Vagina (tissue), 2 donors: ENCODE measurements at places on chromosomes 16 and 17.

- DNase-seq, result no peak
These were observed 647 bp downstream of the FBXL20 start for GRCh38 chr17:39400547-39401411.

DNA sequence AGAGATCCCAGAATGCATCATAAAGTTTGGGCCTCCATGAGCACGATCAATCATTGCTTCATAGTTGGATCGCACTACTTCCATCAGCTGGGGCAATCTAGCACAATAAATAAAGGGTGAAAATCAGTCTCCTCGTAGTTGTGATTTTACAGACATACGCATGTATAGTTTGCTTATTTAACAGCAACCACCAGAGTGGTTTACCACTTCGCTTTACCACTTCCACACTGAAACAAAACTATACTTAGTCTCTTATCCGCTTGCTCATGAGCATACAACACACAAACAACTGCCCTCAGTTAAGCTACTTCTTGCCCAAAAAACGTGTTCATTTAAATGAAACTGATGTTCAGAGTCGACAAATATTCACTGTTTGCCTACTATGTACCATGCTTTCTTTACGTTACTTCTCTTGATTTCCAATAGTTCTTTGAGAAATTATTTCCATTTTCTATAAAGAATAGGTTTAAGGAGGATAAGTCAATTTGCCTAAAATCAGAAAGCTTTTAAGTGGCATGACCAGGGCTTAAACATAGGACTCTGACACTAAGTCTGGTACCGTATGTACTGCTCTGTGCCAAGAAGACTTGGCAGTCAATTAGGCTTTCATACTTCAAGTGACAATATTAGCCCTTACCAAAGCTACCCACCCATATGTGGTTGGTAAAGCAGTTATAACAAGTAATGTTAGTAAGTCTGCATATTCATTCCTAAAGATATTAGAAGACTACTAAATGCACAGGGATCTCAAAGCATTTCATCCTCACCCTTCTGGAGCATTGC is 22.0 kb downstream of the SETD6 start:
- DNase-seq, result no peak

DNA sequence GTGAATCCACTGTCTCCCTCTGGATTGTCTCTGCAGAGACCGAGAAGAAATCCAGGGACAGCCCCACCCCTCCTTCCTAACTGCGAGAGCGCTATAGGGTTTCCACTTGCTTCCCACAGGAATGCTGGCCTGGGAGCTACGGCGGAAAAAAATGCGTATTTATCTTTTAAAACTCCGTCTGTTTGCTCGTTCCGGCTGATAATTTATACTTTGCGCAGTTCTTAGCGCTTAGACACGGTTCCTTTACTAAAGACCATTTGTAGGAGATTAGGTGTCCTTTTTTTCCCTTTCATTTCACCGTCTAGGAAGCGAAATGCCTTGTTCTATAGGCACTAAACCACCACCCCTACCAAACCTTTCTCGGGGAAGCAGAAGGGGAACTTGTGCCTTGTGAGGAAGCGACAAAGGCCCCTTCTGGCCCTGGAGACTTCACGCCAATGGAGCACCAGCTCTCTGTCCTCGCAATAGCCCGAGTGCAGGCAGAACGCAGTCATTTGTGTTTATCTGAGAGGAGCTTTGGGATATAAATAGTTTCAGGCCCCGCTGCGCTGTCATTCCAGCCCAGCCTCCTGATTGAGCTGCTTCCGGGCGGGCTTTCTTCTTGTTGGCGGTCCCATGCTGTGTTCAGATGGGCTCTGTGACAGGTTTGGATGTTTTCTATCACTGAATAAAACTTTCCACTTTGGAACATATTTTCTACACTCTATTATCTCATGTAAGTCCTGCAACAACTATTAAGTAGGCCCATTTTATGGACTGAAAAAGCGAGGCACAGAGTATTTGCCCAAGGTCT is 791 bp upstream of the SUPT4H1 start:
- no peak for DNase-seq

DNA sequence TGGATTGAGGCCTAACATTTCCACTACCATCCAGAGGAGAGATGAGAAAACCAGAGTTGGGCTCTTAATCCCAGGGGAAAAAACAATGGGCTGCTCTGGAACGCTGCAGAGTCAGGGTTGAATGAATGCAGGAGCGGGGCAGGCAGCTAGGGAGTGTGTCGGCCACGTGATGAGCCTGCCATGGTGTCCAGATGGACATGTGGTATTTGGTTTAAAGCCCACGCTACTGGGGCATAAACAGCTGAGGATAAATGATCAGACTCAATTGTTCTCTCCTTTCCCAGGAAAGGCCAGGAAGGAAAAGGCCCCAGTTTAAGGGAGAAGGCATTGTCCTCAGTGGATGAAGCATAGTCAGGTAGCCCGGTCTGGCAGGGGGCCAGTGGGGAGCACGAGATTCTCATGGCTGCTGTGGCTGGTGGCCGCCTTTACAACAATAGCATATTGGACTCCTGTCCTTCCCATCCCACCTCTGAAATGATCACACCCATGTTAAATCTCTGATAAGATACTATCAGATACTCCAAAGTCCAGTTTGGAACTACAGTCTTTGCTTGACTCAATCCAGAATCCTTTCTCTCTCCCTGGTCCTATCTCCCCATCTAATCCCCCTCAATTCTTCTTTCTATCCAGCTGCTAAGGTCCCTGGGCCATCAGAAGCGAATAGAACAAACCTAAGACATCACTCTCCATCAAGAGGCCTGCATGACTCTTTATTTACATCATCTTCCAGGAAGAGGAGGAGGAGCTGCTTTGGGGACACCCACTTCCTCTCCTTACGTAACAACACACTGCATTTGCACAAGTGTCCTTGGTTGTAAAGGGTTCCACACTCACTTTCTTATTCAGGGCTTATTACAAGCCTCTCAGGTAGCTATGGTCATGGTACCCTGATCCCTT is 20.4 kb downstream of the CA4 start:
- no peak for DNase-seq

DNA sequence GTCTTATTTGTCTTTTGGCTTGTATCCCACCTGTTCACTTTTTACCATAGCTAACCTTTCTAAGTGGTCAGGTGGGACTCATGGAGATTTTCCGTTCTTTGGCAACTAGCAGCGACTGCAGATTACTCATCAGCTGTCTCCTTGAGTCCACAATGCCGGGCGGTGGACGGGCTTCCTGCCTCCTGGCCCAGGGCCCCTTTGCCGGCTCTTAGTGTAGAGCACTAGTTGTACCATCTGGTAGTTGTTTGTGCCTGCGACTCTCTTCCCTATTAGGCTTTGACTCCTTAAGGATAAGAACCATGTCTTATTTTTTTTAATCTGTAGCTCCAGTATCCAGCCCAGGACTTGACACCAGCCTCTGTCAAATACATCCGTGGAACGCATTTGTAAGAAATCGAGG is 399.9 kb downstream of the WWOX start:
- no peak for DNase-seq

GRCh38 chr16:84088695-84089395 is 27.9 kb downstream of the MBTPS1 start:
- DNase-seq, result no peak

DNA sequence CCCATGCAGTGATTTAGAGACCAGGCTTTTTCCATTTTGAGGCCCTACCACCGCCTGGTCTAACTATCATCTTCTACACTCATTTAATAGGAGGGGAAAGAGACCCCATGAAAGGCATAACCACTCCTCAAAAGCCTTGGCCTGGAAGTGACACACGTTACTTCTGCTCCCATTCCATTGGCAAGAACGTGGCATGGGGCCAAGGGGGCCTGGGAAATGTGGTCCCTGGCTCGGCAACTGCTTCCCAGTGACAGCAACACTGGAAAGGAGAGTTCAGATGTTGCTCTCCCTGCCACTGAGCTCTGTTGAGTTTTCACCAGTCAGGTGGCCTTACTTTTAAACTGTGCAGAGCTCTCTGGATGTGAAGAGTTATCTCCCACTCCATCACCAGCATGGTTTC is 45.2 kb upstream of the MAP3K14 start:
- DNase-seq, result no peak

DNA sequence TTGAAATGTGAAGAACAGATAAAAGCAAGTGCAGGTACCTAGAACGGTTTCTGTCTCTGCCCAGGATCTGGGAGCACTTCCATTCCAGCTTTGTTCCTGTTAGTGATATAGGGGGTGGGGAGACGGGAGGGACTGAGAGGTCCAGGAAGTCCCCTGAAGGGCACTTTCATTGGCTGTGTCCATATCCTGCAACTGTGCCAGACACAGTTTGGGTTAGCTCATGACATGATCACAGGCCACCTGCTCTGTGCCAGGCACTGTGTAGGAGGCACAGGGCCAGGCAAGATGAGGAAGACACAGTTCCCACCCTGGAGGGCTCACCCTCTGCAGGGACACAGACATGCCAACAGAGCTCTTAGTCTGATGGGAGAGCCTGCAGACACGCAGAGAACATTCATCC is 7.9 kb downstream of the CBLN1 start:
- DNase-seq, result peak; percentile 58

GRCh38 chr17:41483531-41483930 is 2.6 kb upstream of the KRT35 start:
- no peak for DNase-seq

GRCh38 chr17:41010441-41010840 is 1.5 kb upstream of the KRTAP3-1 start:
- no peak for DNase-seq

DNA sequence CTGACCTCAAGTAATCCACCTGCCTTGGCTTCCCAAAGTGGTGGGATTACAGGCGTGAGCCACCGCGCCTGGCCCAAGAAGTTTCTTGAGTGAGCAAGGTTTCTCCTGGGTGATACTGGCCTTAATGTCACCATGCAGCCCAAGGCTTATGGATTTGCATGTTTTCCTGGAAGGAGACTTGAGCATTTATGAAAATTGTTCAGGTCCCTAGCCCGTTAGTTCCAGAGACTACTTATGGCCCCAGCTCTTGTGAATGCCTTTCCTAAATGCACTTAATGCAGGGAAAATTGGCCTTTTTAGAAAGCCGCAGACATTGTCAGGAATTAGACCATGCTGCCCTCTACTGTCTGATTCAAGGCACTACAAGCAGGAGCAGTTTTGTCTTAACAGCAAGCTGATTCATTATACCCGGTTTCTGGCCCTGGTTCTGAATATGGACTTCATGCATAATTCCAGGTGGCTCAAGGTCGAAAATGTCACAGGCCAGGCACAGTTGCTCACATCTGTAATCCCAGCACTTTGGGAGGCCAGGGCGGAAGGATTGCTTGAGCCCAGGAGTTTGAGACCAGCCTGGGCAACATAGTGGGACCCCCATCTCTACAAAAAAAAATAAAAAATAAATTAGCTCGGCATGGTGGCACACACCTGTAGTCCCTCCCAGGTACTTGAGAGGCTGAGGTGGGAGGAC is 91.3 kb downstream of the SNX29 start:
- no peak for DNase-seq

DNA sequence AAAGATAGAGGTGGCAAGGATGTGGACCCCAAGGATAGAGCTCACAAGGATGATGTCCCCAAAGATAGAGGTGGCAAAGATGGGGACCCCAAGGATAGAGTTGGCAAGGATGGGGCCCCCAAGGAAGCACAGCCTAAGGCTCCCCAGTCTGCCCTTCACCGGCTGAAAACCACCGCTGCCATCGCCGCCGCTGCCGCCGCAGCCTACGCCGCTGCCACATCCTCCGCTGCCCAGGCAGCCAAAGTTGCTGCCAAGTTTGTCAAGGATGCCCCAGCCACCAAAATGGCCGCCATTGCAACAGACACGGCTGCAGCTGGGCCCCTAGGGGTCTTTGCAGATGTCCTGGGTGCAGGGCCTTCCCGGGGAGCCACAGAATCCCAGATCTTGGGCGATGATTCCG is 19.9 kb downstream of the C16orf96 start:
- DNase-seq, result no peak

DNA sequence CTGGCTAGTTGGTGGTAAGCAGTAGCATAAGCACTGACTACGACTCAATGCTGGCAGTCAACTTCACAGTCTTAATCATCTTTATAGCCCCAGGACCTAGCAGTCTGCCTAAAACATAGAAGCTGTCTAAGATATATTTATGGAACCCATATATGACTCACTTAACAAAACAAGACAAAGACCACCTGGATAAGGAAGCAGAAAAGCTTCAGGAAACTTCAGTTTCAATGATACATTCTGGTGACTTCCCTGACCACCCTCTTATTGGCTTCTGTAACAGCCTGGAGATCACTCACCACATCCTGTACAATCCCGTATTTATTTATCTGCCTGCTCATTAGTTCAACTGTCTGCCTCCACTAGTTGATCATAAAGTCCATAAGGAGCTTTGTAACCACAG is 95.5 kb downstream of the PMP22 start:
- no peak for DNase-seq

DNA sequence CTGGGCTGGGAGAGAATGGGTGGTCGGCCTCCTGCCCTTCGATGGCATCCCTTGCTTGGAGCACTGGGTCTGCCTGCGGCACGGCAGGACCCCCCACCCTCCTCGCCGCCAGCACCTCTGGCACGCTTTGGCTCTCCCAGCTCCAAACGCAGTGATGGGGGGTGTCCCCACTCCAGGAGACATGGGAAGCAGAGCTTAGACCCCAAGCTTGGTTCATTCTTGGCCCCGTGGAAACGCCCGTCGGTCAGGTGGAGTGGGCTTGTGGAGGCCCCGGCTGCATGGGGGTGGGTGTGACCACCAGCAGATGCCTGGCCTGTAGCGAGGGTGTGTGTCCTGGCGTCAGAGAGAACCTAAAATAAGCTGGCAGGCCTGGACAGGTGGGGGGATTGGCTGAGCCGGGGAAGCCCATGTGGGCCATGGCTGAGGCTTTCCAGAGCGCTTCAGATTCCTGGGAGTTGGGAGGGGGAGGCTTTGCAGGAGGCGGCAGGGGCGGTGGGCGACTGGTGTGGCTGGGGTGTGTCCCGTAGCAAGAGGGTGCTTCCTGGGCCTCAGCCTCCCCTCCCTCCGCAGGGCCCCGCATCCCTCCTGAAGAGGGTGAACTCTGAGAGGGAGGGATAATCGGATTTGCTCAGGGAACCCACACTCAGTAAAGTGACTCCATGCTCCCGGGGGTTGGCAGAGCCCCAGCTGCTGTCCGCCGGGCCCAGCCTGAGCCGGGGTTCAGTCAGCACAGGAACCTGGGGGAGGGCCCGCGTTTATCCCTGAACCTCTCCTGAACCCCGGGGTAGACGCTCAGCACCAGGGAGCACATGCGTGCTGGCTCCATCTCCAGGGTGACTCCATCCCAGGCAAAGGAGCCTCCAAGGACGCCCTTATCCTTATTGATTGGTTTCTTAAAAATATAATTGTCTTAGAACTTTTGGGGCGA is 3.4 kb downstream of the CACNA1H start:
- DNase-seq, result no peak

GRCh38 chr16:85303354-85303883 is 191.1 kb upstream of the CIBAR2 start:
- DNase-seq, result no peak

DNA sequence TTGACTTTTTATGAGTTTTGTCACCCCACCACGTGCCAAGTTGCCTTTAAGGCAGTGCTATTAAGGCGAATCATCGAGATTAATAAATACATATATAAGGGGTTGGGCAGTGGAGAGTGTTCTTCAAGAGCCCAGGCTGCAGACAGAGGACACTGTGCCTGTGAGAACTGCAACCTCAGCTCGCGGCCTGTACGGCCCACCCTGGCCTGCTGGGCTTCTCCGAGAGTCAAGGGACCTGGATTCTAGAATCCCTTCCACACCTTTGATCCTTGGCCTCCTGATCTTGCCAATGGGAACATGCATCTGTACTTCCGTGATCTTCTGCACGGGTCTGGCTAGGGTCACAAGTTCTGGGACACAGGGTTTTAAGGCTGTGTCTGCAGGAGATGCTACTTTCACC is 54.5 kb downstream of the IRX5 start:
- no peak for DNase-seq

- peak; percentile 52 for DNase-seq
These were observed 23.5 kb downstream of the CFAP97D1 start for GRCh38 chr17:43803758-43804157.
